Muscle of leg (tissue), 16 donors: ENCODE measurements at places on chromosomes 13 and 19. TPM values are rescaled to one million over a fixed set of nuclear protein-coding genes. Genes with fewer than 3 reads are reported as not detected.

C19orf81 gene
- total RNA-seq: 4.2 TPM

WDR87 gene
- total RNA-seq: under 0.01 TPM

ACP5 gene
- 1.8 TPM for total RNA-seq

SPACA4 gene
- not detected for total RNA-seq

FAM83E gene
- total RNA-seq: 0.13 TPM

FOXO1 gene
- 11.3 TPM for total RNA-seq
